ENCODE measurements at places on chromosomes 1 and 21.

DNA sequence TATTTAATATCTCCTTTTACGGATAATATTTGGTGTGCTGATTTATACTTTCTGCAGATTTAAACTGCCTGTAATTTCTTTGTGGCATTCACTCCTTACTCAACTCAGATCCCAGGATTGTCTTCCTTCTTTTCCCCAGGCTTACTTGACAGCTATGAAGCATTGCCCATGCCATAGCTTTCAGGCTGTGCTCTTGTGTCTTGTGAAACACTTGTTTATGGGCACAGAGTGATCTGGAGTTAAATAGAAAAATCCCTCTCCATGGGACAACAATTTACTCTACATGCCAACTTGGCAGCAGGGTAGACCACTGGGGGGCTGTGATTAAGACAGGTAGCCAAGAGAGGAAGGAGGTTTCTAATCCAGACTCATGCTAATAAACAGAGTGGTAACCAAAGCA, 57.4 kb downstream of the PPP1R12B start:
- DNase-seq = no peak

GRCh38 chr21:37435120-37435519, 68.5 kb downstream of the DYRK1A start:
- peak; percentile 87 for DNase-seq

DNA sequence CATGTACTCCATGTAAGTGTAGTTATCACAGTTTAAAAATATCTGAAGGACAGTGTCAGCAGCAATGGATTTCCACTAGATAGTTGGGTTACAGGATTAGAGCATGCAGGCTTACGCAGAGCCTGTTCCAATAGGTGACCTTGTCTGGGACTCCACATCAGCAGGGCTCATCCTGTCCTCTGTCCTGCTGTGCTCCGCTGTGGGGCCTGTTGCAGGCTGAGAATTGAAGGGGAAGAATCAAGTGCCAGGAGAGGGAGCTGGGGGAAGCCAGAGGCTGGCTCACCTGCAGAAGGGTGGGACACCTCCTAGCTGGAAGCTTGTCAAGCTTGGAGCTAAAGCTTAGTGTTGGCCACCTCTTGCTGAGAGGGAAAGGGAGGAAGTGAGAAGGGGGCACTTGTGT, 62.8 kb downstream of the XCL2 start:
- no peak for DNase-seq

DNA sequence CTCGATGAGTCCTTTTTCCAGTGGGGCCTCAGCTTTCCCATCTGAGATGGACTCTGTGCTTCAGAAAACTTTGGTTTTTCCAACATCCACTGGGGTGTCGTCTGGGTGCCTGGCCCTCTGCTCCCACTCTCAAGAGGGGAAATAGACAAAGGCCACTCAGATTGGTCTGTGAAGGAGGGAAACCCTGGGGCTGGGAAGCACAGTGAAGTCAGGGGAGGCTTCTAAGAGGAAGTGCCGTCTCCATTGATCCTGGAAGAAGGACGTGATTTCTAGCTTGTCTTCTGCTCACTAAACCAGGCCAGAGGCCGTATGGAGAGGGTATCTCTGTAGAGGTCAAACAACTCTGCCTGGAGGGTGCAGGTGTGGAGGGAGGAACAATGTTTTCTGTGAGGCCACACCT, 5.2 kb downstream of the KNCN start:
- no peak for DNase-seq

DNA sequence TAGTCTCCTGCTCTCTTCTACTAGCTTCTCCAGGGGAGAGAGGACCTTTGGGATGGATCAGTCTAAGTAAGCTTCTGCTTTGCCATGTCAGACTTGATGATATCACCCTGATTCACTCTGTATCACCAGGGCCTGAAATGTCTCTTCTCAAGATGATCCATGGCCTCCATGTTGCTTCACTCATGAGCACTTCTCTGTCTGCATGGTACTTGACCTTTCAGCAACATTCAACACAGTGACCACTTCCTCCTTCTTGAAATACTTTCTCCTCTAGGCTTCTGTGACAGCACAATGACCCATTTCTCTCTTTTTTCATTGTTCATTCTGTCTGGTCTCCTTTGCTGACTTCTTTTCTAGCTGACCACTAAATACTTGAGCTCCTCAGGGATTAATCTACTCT, 35.3 kb upstream of the NGF start:
- DNase-seq = no peak

DNA sequence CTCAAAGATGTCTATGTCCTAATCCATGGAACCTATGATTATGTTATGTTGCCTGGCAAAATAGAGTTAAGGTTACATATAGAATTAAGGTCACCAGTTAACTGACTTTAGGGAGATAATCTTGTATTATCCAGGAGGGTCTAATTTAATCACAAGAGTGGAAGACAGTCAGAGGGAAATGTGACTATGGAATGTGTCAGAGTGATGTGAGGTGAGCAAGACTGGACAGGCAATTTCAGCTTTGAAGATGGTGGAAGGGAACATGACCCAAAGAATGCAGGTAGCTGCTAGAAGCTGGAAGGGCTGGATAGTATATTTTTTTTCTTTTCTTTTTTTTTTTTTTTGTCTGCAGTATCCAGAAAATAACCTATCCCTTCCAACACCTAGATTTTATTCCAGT, 241.7 kb upstream of the NEGR1 start:
- no peak for DNase-seq

GRCh38 chr1:58436615-58437297, 109.8 kb downstream of the OMA1 start:
- no peak for DNase-seq

- peak; percentile 65 for DNase-seq
Measured at GRCh38 chr21:18249672-18250071, 5.0 kb downstream of the CHODL start.

- no peak for DNase-seq
Measured at GRCh38 chr1:3954170-3955169, 54.4 kb upstream of the C1orf174 start.

DNA sequence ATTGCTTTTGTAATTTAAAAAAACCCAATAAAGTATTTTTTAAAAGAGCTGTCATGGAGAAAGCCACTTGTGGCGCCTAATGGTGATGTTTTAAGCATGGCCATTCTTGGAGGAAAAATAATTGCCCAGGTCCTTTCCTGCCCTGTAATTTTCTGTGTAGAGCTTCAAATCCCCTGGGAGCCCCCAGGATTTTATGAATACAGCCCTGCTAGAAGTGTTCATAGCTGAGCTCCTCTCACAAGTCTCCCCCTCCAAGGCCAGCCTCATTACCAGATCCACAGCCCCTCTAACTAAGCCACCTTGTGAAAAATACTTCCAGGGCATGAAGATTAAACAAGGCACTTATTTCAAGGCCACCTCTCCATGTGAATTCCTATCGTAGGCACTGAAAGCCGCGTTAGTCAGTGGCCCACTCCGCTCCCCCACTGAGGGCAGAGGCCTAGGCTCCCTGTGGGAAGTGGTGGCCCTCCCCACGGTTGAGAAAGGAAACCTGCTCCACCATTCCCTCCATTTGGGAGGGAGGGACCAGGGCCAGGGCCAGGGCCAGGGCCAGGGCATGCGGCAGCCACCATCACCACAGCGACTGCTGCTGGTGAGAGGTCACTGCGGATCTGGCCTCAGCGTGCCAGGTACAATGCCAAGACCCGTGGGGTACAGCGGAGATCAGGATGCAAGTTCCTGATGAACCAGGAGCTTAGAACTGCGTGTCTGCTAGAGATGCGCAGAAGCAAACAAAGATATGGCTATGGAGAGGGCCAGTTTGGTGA, 83.1 kb downstream of the KCNN3 start:
- DNase-seq = no peak

DNA sequence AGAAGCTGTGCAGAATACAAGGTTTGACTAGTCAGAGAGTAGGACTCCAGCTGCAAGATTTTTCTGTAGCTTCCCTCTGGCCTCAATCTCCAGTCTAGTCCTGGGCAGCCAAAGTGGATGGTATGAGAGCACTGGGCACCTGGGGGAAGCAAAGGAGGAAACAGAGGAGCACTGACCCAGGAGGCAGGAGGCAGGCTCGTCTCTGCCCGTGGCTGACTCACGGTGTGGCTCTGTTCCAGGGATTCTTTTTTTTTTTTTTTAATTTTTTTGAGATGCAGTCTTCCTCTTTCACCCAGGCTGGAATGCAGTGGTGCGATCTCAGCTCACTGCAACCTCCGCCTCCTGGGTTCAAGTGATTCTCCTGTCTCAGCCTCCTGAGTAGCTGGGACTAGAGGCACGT, 4.1 kb upstream of the NPPB start:
- DNase-seq = no peak

GRCh38 chr1:38885092-38885491, 3.7 kb upstream of the GJA9 start:
- no peak for DNase-seq

GRCh38 chr21:41168391-41169257, 664 bp downstream of the BACE2 start:
- DNase-seq = peak; percentile 72

DNA sequence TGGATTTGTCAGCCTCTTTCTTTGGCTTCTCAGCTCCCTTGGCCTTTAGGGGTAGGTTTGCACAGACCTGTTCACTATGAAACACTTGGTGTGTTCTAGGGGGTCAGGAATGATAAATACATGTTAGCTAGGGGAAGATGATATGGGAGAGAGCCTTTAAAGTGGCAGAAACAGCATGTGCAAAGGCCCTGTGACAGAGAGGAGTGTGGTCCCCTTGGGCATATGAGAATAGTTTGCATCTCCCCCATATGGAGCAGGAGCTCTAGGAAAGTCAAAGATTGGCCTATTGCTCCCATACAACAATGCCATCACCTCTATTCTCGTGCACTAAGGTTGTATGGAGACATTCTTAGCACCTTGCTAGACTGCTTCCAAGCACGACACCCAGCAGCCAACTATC, 10.7 kb upstream of the NTPCR start:
- DNase-seq = no peak

GRCh38 chr1:93775224-93775623, 93.6 kb upstream of the BCAR3 start:
- no peak for DNase-seq

DNA sequence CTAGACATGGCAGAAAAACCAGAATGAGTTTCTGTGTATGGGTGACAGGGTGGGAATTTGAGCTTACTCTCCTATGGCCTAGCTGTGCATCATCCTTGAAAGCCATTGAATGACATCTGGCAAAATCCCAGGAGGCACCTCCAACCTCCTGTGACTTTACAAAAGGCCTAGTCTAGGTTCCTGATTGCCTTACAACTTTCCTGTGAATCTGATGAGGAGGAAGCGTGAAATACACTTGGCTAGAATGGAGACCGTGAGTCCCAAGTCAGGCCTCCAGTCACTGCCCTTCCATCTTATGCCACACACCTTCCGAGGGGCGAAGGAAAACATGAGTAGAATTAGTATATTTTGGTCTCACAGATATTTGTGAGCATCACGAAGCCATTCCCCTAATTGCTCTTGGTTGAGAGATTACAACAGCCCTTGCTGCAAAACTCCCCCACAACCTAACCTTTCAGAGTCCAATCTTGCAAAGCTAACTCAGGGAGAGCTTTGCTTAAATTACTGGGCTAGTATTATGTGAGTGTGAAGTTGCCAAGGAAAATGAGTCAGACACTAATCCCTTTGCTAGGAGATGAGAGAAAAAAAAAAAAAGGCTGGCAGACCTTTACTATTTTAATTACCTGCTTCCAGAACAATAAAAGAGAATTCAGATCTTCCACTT, 36.3 kb upstream of the PAXBP1 start:
- DNase-seq = no peak

GRCh38 chr1:226946841-226947240, 6.7 kb downstream of the COQ8A start:
- DNase-seq = no peak

- no peak for DNase-seq
Measured at GRCh38 chr1:209198961-209199750, 384.4 kb upstream of the CAMK1G start.

GRCh38 chr1:22753481-22753971, 42.9 kb downstream of the EPHB2 start:
- no peak for DNase-seq

DNA sequence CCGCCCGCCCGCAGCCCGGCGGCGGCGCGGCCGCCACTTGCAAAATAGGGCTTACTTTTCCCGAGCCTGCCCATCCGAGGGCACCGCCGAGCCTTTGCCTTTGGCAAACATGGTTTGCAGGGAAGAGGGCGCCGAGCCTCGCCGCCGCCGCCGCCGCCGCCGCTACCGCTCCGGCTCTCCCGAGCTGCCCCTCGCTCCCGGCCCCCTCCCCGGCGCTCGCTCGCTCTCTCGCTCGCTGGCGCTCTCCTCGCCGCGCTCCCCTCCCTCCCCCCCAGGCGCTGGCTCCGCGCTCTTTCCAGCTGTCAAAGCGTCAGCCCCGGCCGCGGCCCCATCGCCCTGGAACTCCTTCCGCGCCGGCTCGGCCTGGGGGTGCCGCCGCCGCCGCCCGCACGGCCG, 298 bp downstream of the SSBP3 start:
- no peak for DNase-seq

DNA sequence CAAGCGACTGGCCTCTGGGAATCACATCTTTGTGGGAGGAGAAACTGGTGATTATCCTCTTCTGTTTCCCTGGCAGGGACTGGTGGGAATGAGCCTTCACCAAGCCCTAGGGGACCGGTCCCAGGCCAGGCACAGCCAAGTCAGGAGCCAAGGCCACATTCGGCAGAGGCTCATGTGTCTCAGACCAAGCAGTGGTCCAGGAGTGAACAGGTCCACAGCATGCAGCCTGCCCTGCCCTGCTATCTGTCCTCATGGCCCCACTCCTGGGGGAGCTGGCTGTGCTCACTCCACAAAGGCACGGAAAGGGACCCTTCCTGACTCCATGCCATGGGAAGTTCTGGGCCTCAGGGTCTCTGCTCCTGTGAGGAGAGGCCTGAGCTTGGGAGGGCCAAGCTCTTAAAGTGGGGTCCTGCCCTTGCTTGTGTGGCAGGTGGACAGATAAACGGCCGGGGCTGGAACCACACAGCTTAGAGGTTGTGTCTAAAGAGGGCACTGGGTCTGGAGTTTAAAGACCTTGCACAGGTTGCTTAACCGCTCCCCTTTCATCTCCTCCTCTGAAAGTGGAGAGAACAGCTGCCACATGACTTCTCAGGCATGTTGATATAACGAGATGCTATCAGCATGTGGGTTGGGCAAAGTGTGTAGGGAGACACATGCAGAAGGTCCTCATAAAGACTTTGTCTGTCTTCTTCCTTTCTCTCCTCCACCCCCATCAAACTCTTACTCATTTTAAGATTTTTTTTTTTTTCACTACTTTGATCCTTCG, 57.5 kb downstream of the CASQ2 start:
- no peak for DNase-seq

- peak; percentile 81 for DNase-seq
Measured at GRCh38 chr1:101567582-101568189, 330.9 kb downstream of the S1PR1 start.

DNA sequence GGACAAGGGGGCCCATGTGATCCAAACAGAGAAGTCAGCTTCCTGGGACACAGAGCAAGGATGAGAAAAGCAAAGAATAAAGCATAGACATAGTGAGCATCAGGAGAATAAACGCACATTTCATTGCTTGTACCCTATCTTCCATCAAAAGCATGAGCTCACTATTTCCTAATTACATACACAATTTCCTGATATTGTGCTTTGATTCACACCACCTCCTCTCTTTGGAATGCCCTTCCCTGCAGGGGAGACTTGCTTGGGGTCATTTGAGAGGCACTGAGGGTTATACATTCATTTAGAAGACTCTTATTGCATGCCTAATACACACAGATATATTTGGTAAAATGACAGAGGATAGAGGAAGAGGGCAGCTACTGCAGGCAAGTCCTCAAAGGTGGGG, 185.4 kb downstream of the SEC16B start:
- DNase-seq = no peak

Data from activated CD4-positive, alpha-beta T cell treated with anti-CD3 and anti-CD28 coated beads, Interleukin-2, amount 10 ng/mL, durations not matched to agents 24 days and 14 days (primary cell).